Mucosa of gallbladder (tissue), 1 donor: ENCODE measurements at places on chromosomes 6 and 20. TPM values are rescaled to one million over a fixed set of nuclear protein-coding genes. Genes with fewer than 3 reads are reported as not detected.

- DNase-seq: no peak
Observed at GRCh38 chr6:36445621-36446020, 2.8 kb downstream of the KCTD20 start.

DNA sequence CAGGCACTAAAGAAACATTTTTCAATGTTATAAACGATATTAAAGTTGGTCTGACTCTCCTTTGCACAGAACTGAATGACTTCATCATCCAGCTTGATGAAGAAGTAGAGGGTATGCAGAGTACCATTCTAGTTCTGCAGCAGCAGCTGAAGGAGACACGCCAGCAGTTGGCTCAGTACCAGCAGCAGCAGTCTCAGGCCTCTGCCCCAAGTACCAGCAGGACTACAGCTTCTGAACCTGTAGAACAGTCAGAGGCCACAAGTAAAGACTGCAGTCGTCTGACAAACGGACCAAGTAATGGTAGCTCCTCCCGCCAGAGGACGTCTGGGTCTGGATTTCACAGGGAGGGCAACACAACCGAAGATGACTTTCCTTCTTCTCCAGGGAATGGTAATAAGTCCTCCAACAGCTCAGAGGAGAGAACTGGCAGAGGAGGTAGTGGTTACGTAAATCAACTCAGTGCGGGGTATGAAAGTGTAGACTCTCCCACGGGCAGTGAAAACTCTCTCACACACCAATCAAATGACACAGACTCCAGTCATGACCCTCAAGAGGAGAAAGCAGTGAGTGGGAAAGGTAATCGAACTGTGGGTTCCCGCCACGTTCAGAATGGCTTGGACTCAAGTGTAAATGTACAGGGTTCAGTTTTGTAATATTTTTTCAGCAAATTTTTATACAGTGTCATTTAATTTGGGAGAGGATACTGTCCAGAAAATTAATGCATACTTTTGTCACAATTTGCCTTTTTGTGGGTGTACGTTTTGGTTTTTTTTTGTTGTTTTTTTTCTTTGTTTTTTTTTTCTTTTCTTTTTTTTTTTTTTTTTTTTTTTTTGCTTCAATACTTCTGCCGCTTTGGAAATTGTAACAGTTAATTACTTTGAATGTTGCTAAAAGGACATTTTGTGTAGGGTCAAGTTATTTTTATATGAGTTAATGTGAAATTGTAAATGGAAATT, 6.6 kb upstream of the ACAT2 start:
- no peak for DNase-seq

GRCh38 chr6:14732844-14733757, 512.8 kb upstream of the JARID2 start:
- DNase-seq: no peak

- DNase-seq: no peak
Observed at GRCh38 chr6:87334683-87335082, 5.6 kb upstream of the GJB7 start.

DNA sequence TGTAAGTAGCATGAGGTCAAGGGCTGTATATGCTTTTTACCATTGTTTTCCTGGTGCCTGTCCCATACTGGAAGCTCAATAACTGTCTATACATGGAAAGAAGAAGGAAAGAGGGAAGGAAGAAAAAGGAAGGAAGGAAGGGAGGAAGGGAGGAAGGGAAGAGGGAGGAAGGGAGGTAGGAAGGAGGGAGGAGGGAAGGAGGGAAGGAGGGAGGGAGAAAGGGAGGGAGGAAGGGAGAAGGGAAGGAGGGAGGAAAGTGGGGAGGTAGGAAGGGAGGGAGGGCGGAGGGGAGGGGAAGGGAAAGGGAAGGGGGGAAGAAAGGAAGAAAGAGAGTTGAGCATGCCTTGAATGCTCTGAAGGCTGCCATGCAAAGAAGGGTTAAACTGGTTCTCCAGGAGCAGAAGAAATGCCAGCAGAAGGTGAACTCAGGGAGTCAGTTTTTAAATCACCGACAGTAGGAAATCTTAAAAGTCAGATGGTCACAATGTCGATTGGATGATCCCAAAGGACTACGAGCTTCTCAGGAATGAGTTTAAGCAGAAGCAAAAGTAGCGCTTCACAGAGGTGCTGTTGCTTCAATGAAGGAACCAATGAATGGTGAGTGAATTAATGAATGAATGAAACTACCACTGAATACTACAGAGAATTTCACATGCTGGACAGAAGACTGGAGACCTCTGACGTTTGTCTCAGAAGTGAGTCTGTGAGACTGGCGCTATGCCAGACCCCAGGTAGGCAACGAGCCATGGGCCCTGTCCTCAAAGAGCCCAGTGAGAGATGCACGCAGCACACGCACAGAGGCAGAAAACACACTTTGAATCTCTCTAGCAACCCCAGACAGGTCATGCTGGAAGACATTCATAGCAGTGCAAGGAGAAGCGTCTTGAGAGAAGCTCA, 117.6 kb downstream of the MRPL14 start:
- no peak for DNase-seq

GRCh38 chr6:7883381-7883780, 27.2 kb downstream of the TXNDC5 start:
- DNase-seq: no peak

DNAH8 gene
- total RNA-seq: 0.03 TPM

DNA sequence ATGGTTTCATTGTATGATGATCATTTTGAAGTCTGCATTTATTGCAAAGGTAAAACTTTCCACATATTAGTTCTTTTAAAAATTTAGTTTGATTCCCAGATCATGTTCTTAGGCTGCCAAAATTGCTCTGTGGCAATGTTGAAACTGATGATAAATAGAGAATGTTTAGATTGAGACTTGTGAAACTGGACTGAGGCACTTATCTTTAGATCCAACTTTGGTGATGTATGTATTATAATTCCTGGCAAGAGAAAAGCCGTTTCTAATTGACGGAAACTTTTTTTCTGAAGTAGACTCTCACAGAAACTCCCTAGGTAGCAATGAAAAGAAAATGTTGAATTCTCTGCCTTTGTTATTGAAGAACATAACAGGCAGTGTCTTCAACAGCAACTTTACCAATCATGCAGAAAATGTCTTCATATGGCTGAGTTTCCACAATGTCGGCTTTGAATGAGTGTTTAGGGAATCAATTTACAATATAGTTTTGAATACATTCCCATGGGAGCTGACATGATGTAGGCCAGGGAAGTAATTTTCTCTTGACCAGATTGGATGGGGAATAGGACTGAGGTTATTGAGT, 456.2 kb downstream of the CD109 start:
- no peak for DNase-seq

GRCh38 chr6:68071740-68072139, 563.3 kb upstream of the ADGRB3 start:
- DNase-seq: no peak

- DNase-seq: no peak
Observed at GRCh38 chr6:146972546-146972945, 231.7 kb upstream of the STXBP5 start.
